Stimulated activated CD8-positive, alpha-beta memory T cell treated with anti-CD3 and anti-CD28 coated beads, Interleukin-4, amount 100 ng/mL, for 1 hour (primary cell): ENCODE measurements at places on chromosomes 13 and 19.

GRCh38 chr19:13025819-13026456, 30.7 kb downstream of the NFIX start:
- DNase-seq: no peak

DNA sequence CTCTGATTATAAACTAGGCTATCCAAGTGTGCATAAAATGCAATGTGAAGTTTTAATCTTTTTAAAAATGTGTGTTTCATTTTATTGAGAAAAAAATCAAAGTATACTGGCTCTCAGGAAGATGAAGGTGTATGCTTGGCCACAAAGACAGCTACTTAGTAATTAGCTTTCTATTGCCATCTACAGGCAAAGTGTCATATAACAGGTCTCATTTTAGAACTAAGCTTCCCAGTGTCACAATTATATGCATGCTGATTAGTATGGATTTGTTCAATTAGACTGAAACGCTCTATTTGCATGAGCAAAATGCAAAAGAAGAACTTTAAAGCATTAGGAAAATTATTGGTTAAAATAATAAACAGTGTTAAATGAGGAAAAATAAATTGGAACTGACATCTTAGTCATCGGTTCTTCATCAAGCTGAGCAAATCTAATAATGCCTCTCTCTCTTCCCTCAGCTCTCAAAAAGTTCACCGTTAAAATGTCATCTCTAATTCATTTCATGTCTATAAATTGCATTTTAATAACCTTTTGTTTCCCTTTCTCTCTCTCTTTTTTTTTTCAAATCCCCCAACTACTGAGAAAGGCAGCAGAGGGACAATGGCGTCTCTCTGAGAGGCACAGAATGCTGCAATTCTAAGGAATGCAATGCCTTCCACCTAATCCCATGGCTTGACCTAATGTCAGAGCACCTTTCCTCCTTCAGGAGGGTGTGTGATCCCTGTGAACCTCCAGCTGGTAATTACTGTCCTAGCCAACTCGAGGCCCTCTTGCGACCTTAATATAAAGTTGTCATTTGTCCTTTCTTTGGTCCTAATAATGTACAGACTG, 313.1 kb upstream of the MAB21L1 start:
- no peak for DNase-seq

GRCh38 chr19:51568456-51568855, 2.6 kb upstream of the ZNF175 start:
- no peak for DNase-seq

DNA sequence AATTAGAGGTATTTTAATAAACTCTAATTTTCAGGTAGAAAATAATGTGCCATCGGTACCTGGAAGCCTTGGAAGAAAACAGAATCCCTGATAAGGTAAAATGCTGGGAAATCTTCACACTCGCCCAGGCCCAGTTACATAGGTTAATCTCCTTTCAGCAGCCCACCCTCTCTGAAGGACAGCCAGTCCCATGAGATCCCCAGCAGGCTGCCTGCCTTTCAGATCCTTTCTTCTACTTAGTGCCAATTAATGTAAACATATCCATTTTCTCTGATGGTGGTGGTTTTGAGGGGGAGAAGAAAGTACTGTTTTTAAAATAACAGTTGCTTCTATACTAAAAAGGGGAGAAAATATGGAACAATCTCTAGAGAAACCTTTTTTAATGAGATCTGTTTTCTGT, 12.2 kb downstream of the SMAD9 start:
- no peak for DNase-seq

DNA sequence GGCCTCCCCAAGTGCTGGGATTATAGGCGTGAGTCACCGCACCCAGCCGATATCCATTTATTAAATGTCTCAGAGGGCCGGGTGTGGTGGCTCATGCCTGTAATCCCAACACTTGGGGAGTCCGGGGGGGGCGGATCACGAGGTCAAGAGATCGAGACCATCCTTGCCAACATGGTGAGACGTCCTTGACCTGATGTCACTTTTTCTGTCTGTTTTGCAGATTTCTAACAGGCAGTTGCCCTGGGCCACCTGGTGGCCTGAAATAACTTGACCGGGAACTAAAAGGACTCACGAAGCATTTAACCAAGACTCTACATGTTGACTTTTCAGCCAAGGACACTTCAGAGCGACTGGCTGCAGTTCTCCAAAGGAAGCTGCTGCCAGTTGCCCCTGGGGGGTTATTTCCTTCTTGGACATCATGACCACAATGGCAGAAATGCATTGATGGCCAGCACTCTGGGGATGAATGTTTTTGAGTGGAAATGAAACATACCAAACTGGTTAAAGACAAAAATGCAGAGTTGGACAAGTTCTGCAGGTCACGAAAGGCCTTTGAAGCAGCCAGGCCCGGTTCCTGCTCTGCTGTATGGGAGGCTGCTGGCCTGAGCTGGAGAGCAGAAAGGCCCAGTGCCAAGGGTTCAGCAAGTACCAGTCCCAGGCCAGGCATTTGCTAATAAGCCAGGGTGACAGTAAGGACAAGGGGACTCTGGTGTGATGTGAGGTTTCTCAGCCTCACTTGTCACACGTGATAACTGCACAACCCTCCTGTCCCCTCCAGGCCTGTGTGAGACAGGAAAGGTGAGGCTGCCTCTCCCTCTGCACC, 8.3 kb downstream of the ZNF837 start:
- no peak for DNase-seq

- DNase-seq: no peak
These were observed at the start of gene SLC7A10 for GRCh38 chr19:33225458-33225926. Gene SLC7A10 (minus strand): TSS chr19:33225850. CDS start chr19:33225703, 147 bp downstream.

DNA sequence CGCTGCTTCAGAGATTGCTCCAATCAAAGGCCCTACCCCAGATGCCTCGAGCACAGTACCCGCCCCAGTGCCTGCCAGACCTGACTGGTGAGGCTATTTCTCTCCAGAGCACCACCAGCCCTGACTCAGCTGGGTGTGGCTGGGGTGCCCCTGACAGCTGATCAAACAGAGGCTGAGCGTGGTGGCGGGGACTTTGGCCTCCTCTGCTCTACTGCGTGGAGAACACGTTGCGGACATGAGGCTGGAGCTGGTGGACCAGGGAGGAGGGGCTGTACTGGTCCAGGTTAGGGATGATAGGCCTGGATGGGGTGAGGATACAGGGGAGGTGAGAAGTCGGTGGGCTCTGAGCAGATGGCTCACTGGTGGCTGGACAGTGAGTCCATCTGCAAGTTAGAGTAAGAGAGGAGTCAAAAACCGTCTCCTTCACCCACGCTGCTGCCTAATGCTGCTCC, 3.5 kb upstream of the DOCK6 start:
- no peak for DNase-seq

DNA sequence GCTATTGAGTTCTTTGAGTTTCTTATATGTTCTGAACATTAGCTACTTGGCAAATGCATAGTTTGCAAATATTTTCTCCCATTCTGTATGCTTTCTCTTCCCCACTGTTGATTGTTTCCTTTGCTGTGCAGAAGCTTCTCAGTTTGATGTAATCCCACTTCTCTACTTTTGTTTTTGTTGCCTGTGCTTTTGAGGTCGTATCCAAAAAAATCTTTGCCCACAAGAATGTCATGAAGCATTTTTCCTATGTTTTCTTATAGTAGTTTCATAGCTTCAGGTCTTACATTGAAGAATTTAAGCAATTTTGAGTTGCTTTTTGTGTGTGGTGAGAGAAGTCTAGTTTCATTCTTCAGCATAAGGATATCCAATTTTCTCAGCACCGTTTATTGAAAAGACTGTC, 536.7 kb upstream of the ARGLU1 start:
- no peak for DNase-seq

DNA sequence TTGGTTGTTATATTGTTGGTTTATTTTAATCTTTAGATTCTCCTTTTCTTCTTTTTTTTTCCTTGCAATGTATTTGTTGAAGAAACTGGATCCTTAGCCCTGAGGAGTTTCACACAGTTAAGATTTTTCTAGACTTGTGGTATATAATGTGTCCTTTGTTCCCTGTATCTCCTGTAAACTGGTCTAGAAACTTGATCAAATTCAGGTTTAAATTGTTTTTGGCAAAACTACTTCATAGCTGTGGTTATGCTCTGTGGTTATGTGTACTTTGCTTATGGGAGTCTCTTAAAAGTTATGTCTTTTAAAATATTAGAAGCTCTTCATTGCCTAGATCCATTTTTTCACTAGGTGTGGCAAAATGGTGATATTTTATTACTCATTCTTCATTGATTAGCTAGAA, 3.7 kb upstream of the MTRF1 start:
- no peak for DNase-seq

GRCh38 chr13:21076253-21076652, 14.9 kb upstream of the LATS2 start:
- DNase-seq: no peak

GRCh38 chr13:20188667-20189553, 3.8 kb downstream of the GJB2 start:
- no peak for DNase-seq
